ENCODE measurements at places on chromosomes 6 and 20.

GRCh38 chr6:138492113-138492512 lies 7.2 kb downstream of the NHSL1 start:
- DNase-seq: no peak

- no peak for DNase-seq
Measured at GRCh38 chr6:145749632-145750031, 14.3 kb upstream of the EPM2A start.

GRCh38 chr6:127855542-127856159 lies 45.2 kb downstream of the THEMIS start:
- DNase-seq: no peak

DNA sequence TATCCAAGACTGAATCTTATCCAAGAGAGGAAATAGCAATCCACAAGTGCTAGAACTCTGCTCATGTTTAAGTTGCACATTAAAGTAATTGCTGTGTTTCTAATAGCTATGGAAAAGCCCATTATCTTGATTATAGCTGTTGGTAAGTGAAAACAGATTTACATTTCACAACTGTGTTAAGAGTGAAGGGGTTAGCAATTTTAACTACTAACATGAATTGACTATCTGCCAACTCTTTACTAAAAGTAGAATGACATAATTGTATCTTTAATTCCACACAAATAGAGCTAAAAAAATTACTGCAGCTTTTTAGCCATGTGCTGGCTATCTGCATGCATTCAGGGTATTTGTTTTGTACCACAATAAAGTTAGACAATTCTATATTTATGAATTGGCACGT lies 277.9 kb upstream of the IRAK1BP1 start:
- DNase-seq: peak; percentile 62

DNA sequence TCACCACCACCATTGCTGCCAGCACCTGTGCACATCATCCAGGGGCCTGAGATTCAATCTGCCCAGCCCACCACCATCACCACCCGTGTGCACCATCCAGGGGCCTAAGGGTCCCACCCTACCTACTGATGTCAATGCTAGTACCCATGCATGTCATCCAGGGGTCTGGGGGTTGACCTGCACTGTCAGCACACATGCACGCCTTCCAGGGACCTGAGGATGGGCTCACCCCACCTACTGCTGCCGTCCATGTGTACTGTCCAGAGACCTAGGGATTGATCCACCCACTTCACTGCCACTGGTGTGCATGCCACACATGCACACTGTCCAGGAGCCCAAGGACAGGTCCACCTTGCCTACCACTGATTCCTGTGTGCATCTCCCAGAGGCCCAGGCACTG lies 11.9 kb upstream of the OXT start:
- no peak for DNase-seq

- DNase-seq: no peak
Measured at GRCh38 chr20:6908673-6909072, 141.2 kb downstream of the BMP2 start.

DNA sequence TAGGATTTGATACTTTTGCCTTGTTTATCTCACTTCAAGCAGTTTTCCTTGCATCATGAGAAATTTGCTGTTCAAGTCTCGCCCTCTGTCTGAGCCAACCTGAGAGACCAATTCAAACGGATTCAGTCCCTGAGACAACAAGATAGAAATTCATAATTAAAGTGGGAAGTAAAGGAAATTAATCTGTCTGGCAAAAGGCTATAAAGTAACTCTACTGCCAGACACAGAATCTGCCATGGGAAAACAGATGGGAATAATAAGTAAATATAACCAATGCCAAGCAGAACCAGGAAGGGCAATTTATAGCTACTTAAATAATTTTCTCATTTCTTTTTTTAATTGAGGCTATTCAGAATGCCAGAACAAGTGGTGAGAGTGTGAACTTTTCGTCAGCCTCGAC lies 239.6 kb downstream of the TFAP2C start:
- DNase-seq: no peak

- no peak for DNase-seq
Measured at GRCh38 chr6:45156075-45156474, 172.1 kb upstream of the RUNX2 start.

DNA sequence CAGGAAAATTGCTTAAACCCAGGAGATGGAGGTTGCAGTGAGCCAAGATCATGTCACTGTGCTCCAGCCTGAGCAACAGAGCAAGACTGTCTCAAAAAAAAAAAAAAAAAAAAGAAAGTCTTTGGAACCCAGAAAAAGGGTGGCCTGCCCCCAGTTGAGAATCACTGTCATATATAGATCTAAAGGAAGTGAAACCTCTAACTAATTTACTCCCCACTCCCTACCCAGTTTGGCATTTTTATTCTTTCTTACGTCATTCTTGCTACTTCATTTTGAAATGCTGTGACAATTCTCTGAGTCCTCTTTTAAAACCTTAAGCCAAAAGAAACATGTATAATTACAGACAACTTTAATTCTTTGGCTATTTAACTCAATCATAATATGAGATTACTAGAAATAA lies 254.8 kb downstream of the CDC5L start:
- DNase-seq: no peak

DNA sequence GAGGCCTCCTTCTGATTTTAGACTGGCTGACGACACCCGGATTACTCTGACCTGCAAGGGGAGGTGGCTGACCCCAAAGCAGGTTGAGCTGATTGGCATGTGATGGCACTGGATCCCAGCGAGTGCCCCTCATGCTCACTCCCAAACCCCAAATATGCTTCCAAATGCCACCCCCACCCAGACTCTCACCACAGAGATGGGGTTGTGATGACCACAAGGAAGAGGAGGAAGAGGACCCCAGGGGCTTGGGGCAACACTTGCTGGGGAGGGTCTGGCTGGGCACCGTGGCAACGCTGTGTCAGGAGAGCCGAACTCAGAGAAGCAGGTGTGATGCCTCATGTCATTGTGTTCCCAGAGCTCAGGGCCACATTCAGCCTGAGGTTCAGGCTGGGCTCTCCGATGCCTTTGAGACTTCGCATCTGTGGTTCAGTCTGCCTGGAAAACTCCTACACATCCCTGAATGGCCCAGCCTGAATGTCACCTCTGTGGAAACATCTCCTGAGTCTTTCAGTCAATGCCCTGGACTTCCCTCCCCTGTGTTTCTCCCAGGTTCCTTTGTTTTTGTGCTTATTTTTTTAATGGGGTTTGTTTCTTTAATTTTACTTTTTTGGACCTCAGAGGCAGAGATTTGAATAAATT lies 169.1 kb upstream of the PMEPA1 start:
- DNase-seq: no peak

DNA sequence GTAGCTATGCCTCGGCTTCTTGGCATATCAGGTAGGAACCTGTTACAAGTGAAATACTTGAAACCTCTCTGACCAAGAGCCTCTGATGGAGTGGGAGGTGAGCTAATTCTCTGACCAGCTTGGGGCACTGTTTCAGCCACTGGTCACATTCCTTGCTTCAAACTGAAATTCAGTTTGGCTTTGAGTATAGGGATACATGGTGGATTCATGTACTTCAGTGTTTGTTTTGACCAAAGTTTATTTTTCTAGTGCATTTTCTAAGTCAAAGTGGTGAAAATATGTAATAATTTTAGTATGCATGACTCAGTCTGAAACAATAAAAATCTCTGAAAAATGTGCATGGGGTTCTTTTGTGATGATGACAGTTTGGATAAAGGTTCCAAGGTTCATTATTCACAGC lies 18.6 kb downstream of the TTPAL start:
- DNase-seq: no peak

DNA sequence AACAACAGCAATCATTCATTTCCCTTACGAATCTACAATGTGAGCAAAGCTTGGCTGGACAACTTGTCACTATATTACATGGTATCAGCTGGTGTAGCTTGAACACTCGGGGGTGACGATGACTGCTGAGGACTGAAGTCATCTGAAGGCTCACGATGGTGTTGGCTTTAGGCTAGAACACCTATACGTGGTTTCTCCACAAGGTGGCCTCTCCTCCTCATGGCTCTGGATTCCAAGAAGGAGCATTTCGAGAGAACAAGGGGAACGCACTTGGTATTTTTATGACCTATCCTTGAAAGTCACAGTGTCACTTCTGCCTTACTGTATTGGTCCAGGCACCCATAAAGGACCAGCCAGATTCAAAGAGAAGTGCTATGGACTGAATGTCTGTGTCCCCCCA lies 37.5 kb upstream of the ADGRF1 start:
- DNase-seq: no peak

GRCh38 chr6:34917626-34918285 lies 28.7 kb downstream of the ANKS1A start:
- no peak for DNase-seq

DNA sequence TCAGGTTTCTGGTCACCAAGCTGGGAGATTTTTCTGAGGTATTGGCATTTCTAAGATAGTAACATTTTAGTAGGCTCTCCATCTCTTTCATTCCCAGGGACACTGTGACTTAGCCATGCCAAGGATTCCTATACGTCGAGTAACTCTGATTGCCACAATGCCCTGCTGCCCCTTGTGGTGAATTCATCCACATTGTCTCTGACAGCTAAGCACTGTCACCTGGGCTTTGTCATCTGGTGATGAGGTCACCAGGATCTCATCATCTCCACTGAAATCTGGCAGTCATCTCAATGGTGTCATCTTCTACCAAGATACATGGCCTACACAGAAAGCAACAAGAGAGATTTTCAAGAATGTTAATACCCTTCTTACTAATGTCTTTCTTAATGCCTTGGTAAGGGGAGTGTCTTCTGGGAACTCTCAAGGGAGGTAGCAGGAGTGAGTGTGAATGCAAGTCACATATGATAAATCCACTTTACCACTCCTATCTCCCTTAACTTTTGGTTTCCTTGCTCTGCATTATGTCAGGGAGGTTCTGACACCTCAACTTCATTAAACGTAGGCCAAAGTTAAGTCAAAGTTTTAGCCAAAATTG lies 246.7 kb downstream of the CD109 start:
- no peak for DNase-seq

DNA sequence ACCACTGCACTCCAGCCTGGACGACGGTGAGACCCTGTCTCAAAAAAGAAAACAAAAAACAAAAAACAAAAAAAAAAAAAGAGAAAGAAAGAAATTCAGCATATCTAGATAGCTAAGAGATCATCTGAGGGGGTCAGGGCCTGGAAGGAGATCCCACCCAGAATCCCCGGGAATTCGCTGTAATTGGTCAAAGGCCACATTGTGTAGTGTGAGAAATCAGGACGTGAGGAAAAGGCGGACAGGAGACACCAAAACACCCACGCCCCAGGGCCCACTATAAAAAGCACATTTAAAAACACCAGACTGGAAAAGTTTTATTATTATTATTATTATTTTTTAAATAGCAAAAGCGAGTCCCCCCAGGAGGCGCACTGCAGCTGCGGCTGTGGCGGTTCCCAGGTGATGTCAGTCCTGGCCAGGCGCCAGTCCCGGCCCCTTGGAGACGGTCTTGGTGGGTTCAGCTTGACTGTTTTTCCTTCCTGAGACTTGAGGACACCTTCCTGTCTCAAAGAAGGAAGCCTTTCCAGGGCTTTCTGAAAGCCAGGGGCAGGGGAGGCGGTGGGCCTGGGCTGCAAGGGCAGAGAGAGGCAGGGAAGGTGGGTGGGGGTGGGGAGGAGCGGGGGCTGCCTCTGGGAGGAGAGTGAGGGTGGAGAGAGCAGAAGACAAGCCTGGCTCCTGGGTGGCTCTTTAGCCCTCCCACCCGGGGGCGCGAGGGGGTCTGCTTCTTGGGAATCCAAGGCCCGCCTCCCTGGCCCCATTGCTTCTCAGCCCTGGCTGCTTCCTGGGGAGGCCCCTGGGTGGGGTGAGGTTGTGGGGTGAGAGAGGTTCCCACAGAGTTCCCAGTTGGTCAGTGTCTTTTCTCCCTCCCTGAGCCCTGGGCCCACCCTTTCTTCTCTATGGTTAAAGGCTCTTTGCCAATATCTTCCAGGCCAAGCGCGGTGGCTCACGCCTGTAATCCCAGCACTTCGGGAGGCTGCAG lies 14.5 kb downstream of the TCF15 start:
- DNase-seq: no peak

GRCh38 chr6:119119989-119120388 lies 41.5 kb upstream of the FAM184A start:
- no peak for DNase-seq

GRCh38 chr6:139648430-139649000 lies 274.1 kb upstream of the CITED2 start:
- no peak for DNase-seq

DNA sequence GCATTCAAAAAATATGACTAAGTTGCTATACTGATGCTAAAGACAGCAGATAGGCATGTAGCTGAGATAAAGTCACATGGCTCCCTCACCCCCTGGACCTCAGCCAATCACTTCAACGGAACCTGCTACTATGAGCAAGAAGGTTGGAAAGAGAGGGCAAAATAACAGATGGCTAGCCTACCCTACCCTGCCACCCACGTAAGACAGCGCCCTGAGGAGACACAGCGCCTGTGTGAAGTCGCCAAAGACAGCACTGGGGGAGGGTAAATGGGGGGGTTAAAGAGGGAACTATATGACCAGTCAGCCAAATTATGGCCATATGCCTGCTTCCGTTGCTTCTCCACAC lies 163.2 kb downstream of the RALGAPA2 start:
- DNase-seq: no peak

- no peak for DNase-seq
Measured at GRCh38 chr6:110609101-110609500, 132.7 kb upstream of the SLC22A16 start.

- DNase-seq: no peak
Measured at GRCh38 chr6:156438350-156438923, 338.7 kb upstream of the ARID1B start.

DNA sequence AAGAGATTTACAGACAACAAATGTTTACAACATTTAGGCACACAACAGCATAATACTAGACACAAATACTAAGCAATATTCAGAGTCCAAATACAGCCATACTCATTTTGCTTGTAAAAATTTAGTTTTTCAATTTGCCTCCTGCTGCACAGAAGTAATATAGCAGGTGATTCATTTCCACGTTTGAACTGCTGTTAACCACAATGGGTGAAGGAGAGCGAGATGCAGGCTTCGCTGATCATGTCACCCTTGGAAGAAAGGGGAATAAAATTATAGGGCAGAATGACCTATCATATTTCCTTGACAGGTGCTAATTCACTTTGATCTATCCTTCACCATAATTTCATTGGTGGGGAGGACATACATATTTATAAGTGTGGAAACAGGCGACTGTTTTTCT lies 643.8 kb upstream of the AGPAT4 start:
- DNase-seq: no peak

DNA sequence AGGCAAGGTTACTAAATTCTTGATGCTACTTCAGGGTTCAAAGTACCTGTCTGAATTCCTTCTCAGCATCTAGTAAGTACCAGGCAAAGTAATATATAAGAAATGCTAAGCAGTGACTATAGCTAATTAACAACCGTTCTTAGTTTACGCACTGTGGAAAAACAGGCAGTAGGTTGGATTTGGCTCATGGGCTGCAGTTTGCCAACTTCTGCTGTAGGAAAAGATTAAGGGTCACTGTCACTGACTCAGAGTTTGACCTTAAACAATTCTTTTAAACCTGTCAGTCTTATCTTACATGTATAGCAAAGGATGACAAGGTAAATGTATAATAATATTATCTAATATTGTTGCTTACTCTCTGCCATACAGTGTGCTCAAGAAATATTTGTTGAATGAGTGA lies 42.3 kb downstream of the CTNNBL1 start:
- no peak for DNase-seq

Data from NCI-H1930 (cell line).